ENCODE measurements at places on chromosomes 6 and 20. TPM values are rescaled to one million over a fixed set of nuclear protein-coding genes. Genes with fewer than 3 reads are reported as not detected.

DNA sequence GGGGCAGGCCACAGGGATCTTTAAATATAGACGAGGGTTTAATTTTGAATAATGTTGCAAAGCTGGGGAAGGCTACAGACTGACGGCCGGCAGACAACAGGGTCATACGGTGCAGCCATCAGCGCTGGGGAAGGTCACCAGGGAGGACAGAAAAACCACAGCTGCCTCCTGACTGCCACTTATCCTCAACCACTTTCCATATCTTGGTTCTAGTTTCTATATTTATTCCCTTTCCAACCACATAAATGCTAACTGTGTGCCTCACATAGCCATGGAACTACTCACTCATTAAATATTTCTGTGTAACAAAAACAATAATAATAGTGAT lies 85.7 kb upstream of the AGPAT4 start:
- no peak for DNase-seq

DNA sequence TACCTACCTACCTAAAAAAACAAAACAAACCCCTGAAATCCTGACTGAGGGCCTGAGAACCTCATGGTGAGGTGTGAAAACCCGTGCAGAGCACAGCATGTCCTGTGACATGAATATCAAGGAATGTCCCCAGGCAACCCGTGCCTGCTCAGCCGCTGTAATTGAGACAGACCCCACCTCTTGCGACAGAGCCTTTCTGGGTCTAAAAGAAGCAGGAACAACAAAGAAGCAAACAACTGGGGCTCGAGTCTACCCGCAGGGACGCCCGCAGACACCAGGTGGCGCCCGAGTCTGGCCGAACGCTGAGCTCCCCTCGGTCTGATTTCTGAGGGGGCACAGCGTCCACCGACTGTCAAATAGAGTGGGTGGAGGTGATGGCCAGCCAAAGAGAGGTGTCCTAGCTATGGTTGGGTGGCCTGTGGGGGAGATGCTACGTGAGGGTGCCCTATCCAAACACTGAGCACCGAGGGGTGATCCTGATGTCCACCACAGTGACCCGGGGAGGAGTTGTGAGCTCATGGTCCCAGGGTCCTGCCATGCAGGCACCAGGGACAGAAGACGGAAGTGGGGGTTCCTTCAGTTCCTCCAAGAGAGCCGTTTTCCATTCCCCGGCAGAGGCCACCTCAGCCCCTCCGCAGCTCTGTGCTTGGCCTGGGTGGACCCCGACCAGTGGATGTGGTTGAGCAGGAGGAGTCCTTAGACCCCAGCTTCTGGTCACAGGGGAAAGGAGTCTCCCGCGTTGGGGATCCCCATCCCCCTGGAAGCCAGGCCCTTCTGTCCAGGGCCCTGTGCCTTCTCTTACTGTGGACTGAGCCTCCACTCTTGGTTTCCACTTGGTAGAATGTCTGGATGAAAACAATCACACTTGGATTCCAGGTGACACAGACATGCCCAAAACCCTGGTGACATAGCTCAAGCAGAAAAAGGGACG lies 268.2 kb downstream of the CDC5L start:
- peak; percentile 65 for DNase-seq

DNA sequence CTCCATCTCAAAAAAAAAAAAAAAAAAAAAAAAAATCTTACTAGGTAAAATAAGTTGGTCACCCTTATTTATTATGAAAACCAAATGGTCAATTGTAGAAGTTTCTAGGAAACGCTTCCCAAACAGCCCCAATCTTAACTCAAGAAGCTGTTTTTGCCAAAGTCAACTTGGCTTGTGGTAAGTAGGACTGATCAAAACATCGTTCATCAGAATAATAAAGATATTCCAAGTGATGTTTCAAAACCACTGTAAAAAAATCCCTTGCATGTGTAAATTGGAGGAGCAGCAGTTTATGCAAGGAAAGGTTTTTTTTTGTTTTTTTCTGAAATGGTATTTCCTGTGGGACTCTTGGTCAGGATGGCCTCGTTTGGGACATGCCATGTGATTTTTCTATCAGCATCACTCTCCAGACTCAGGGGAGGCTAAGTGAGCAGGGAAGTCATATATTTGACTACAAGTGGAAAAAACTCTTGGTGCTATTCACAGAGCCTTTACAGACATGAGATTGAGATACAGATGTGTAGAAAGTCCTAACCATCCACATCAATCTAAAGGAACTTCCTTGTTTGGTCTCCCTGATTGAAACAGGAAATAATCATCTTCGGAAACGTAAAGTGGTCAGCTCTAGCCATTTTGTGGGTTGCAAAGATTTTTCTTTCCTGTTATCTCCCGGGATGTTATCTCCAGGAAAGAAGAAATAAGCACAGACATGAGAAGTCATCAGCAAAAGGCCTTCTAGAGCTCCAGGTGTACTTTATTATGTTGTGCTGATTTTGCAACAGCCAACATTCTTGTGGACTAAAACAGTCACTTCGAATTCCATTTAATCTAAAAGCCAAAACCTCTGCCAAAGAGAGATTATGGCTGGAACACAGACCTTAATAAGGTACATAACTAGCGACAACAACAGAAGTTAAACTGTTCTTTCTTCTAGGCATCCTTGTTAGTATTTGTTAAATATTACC lies 177.8 kb downstream of the EDN1 start:
- DNase-seq, result no peak

DNA sequence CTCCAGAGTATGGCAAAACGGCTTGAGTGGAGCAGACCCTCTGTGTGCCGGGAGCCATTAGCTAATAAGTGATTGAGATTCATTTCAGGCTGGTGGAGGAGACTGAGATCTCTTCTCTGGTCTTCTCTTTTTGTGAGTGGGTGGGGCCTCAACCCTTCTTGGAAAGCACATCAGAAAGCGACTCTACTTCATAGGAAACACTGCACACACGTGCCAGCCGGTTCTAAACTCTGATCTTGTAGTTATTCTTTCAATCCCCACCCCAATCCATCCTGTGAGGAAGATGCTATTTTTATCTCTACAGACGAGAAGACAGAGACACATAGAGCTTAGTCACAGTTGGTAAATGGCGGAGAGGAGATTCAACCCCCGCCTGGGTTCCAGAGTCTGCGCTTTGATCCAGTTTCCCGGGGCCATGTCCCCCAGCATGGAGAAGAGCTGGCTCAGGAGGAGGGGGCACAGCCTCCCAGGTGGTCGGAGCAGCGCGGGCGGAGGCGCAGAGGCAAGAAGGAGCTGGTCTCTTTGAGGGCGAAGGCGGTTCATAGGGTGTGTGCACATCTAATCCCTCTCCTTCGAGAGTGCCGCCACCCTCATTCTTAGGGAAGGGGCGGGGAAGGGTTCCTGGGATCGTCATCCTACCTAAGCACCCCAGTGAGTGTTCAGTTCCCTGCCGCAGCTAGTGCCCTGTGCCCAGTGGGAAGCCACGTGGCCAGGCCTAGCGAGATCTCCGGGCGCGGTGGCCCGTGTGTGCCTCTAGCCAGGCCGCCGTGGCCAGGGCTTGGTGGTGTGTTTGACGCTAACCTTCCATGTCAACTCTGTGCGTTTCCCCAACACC lies 49.0 kb upstream of the TAGAP start:
- DNase-seq, result no peak

The ADAM33 gene
- total RNA-seq, result not detected

DNA sequence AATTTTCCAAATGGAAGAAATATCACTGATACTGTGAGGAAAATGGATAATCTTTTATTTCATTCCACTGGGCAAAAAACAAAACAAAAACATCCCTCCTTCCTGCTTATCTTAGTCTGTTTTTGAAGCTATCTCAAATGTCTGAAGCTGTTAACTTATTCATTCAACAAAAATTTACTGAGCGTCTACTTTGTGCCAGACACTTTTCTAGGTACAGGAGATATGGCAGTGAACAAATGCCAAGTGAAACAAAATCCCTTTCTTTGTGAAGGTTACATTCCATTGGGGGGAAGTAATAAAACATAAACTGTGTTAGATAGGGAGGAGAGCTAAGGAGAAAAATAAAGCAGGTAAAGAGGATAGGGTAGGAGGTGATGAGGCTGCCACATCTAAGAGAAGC lies 47.5 kb downstream of the TNFRSF21 start:
- no peak for DNase-seq

GRCh38 chr20:33169176-33169794 lies 1.3 kb downstream of the BPIFA2 start:
- DNase-seq, result no peak

GRCh38 chr20:42936482-42936881 lies 253.2 kb downstream of the PTPRT start:
- DNase-seq, result no peak

The PPP1R16B gene
- total RNA-seq, result 26.0 TPM

The DDX27 gene
- total RNA-seq, result 65.7 TPM

DNA sequence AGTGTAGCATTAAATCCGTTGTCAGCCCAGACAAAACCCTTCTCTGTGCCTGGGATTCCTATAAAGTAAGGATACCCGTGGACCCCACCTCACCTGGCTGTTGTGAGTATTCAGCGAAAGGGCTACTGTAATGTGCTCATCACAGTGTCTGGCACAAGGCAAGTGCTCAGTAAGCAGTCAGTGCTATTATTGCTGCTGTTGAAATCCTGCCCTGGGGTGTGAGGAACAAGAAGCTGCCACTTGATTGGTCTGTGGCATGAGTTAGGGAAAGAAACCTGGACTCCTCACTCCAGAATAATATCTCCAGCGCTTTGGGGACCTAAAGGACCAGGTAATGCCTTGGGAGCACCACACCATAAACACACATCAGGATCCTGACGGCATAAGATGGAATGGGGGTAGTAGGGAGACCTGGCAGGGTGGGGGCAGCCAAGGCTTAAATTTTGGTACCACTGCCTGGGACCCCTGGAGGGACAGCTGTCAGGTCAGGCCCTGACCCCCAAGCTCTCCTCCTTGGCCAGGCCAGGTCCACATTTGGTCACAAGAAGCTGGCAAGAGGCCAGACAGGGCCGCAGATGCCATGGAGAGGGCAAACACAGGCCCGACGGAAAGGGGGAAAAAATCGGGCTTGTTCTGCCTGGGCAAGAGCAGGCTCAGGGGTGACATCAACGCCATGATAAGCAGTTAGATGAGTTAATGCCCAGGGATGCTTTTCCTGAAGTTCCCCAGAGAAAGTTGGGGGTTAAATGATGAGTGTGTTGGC lies 66.5 kb downstream of the MRPL14 start:
- DNase-seq, result no peak

GRCh38 chr6:17226786-17227233 lies 54.4 kb upstream of the RBM24 start:
- no peak for DNase-seq

The MLN gene
- not detected for total RNA-seq

GRCh38 chr6:167651318-167652041 lies 175.2 kb upstream of the AFDN start:
- no peak for DNase-seq

GRCh38 chr20:4151991-4152695 lies 136.8 kb upstream of the RNF24 start:
- no peak for DNase-seq

The CNR1 gene
- total RNA-seq, result not detected

DNA sequence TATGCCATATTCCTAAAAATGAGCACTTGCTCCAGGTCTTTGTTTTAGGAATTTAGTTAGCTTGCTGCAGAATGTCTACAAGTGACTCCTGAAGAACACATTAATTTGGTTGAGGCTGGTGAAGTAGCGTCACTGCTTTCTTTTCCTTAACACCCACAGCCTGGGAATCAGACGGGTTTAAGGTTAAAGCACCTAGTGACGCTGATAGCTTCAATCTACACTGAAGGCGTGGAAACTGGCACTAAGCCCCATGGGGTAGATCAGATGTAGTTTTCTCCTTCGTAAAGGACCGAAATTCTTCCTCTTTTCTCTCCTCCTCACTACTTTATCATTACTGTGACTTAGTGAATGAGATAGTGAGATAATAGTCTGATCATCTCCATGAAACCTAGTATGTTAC lies 90.3 kb downstream of the TBC1D7 start:
- DNase-seq, result no peak

GRCh38 chr20:4056880-4057279 lies 41.5 kb upstream of the RNF24 start:
- DNase-seq, result no peak

- no peak for DNase-seq
These were observed 27.6 kb downstream of the SSR1 start for GRCh38 chr6:7285416-7285815.

DNA sequence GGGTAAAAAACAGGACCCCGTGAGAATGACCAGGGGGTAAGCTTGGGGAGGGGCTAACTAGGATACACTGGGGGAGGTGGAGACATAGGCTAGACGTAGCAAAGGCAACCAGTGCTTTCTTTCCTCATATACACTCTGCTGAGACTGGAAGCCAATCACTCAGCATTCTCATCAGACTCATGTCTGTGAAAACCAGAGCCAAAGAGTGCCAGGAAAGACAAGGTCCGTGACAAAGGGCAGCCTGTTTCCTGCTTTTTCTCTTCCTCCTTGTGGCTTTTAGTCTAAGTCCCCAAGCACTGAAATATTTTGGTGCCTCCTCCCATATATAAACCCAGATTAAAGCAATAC lies 97.9 kb upstream of the NEDD9 start:
- DNase-seq, result no peak

The TPD52L2 gene
- total RNA-seq, result 56.8 TPM

Data from naive thymus-derived CD4-positive, alpha-beta T cell (primary cell).